ENCODE measurements at places on chromosomes 13 and 19. TPM values are rescaled to one million over a fixed set of nuclear protein-coding genes. Genes with fewer than 3 reads are reported as not detected.

The SULT2B1 gene
- not detected for total RNA-seq

The SIAH3 gene
- total RNA-seq, result not detected

The PCDH17 gene
- 0.62 TPM for total RNA-seq

The DLEU7 gene
- total RNA-seq, result 0.16 TPM

The URAD gene
- total RNA-seq, result not detected

The OR10H1 gene
- total RNA-seq, result not detected

The CCDC70 gene
- total RNA-seq, result not detected

The C1QTNF9 gene
- total RNA-seq, result not detected

The ZIC2 gene
- total RNA-seq, result 196 TPM

- DNase-seq, result no peak
- no peak overlapping the region for H3K27ac ChIP-seq
- H3K4me1 ChIP-seq, result no peaks in the 10 kb centered on the region
- no peaks in the 10 kb centered on the region for H3K27me3 ChIP-seq
- no peaks in the 10 kb centered on the region for H3K36me3 ChIP-seq
Observed at GRCh38 chr19:50580970-50581634, 12.9 kb upstream of the LRRC4B start.

- no peak for DNase-seq
- H3K27me3 ChIP-seq, result no peaks in the 10 kb centered on the region
- peak overlapping the region; percentile 99 for H3K4me3 ChIP-seq
- H3K27ac ChIP-seq, result peak overlapping the region; percentile 98
- H3K36me3 ChIP-seq, result peaks cover 28% of the 10 kb centered on the region
- peaks cover 15% of the 10 kb centered on the region for H3K4me1 ChIP-seq
Observed at GRCh38 chr19:37778613-37779126, 716 bp downstream of the ZNF573 start.

- H3K4me3 ChIP-seq, result peak overlapping the region; percentile 29
- DNase-seq, result peak; percentile 88
- H3K4me1 ChIP-seq, result peaks cover 66% of the 10 kb centered on the region
- no peaks in the 10 kb centered on the region for H3K27me3 ChIP-seq
- H3K27ac ChIP-seq, result peak overlapping the region; percentile 97
Observed at GRCh38 chr13:33153421-33154404, 131.8 kb downstream of the STARD13 start.

DNA sequence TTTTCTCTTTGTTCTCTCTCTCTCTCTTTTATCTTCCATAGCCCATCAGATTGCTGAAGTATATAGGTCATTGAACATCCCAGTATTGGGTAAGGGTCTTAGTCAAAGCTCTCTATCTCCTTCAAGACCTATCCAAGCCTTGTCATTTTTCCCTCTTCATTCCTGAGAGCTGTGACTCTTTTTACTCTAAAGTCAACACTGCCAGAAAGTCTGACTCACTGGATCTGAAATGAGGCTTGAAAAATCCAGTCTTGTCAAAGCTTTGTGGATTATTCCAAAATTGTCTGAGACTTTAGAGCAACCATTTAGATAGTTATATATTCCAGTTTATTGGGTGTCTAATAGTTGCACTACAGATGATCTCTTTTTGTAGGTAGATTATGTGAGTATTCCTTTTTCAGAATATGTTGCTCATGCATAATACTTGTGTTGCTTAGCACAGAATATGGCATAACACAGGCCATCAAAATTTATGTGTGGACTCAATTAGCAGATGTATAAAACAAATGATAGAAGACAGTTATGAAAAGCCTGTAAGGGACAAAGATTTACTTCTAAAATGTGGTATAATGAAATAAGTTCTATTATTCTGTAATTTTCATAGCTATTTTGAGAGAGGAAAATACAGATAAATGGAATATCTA is 389.3 kb upstream of the PCDH9 start:
- no peaks in the 10 kb centered on the region for H3K36me3 ChIP-seq
- H3K27ac ChIP-seq, result peak overlapping the region; percentile 77
- DNase-seq, result no peak
- H3K4me3 ChIP-seq, result no peak overlapping the region
- H3K27me3 ChIP-seq, result no peaks in the 10 kb centered on the region

GRCh38 chr13:113649212-113649611 is 8.8 kb downstream of the ATP4B start:
- DNase-seq, result no peak
- no peaks in the 10 kb centered on the region for H3K36me3 ChIP-seq
- no peak overlapping the region for H3K4me3 ChIP-seq
- peaks cover 42% of the 10 kb centered on the region for H3K4me1 ChIP-seq
- no peaks in the 10 kb centered on the region for H3K27me3 ChIP-seq

DNA sequence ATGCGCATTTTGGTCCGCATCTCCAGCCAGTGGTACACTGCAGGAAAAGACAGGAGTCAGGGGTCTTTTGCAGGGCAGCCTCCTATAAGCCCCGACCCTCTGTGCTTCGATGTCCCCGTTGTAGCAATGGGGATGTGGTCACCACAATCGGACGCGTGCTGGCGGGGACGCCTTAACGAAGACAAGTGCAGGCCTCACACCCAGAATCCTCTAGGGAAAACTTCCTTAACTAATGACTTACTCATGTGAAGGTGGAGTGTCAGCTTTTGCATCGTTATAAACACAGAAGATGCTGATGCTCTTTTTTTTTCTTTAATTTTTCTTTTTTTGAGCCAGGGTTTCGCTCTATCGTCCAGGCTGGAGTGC is 22.1 kb downstream of the VASP start:
- no peaks in the 10 kb centered on the region for H3K27me3 ChIP-seq
- no peak overlapping the region for H3K27ac ChIP-seq
- peaks cover 27% of the 10 kb centered on the region for H3K36me3 ChIP-seq
- H3K4me3 ChIP-seq, result no peak overlapping the region
- DNase-seq, result no peak

- no peak for DNase-seq
- H3K4me3 ChIP-seq, result no peak overlapping the region
- H3K36me3 ChIP-seq, result no peaks in the 10 kb centered on the region
- no peak overlapping the region for H3K27ac ChIP-seq
- H3K27me3 ChIP-seq, result no peaks in the 10 kb centered on the region
- peaks cover 4% of the 10 kb centered on the region for H3K4me1 ChIP-seq
Observed at GRCh38 chr19:10021863-10022262, 8.6 kb downstream of the RDH8 start.

DNA sequence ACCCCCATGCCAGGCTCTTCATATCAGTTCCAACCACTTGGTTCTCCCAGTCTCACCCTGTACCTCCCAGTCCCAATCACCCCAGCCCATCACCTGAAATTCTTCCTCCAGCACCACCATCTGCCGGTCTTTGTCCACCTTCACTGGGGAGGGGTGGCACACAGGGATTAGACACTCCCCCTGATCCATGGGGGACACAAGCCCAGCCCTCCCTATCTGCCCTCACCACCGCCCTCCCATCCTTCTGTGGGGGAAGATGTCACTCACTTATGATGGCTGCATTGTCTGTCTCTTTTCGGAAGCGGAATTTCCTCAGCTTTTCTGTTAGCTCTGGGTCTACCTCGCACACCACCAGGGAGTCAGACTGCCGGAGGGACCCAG is 685 bp downstream of the GMFG start:
- H3K27me3 ChIP-seq, result peaks cover 7% of the 10 kb centered on the region
- no peak overlapping the region for H3K4me3 ChIP-seq
- no peak overlapping the region for H3K27ac ChIP-seq
- H3K36me3 ChIP-seq, result no peaks in the 10 kb centered on the region

- H3K27ac ChIP-seq, result peak overlapping the region; percentile 98
- peaks cover 95% of the 10 kb centered on the region for H3K4me1 ChIP-seq
- no peak for DNase-seq
- H3K36me3 ChIP-seq, result peaks cover 15% of the 10 kb centered on the region
- H3K4me3 ChIP-seq, result peak overlapping the region; percentile 42
Observed at GRCh38 chr13:33172400-33172799, 113.2 kb downstream of the STARD13 start.

- H3K36me3 ChIP-seq, result no peaks in the 10 kb centered on the region
- no peak overlapping the region for H3K27ac ChIP-seq
- peaks cover 15% of the 10 kb centered on the region for H3K4me1 ChIP-seq
- peaks cover 64% of the 10 kb centered on the region for H3K27me3 ChIP-seq
Observed at GRCh38 chr13:40269086-40269485, 397.4 kb downstream of the FOXO1 start.

Measured in osteocyte (in vitro differentiated cells).